Esophagus squamous epithelium (tissue), 5 donors: ENCODE measurements at places on chromosomes 4 and X. TPM values are rescaled to one million over a fixed set of nuclear protein-coding genes. Genes with fewer than 3 reads are reported as not detected.

The CENPI gene
- total RNA-seq, result 7.0 TPM

The ZDHHC15 gene
- 0.26 TPM for total RNA-seq

The DUSP9 gene
- 0.76 TPM for total RNA-seq

The ADH1B gene
- total RNA-seq, result 317 TPM

The NUDT10 gene
- total RNA-seq, result not detected

The PDGFC gene
- 5.3 TPM for total RNA-seq

The OPRPN gene
- not detected for total RNA-seq

The HGFAC gene
- not detected for total RNA-seq

- no peaks in the 10 kb centered on the region for H3K27me3 ChIP-seq
- H3K4me1 ChIP-seq, result no peaks in the 10 kb centered on the region
- H3K4me3 ChIP-seq, result no peak overlapping the region
- DNase-seq, result no peak
These were observed 42.5 kb downstream of the LANCL3 start for GRCh38 chrX:37613933-37614332.

DNA sequence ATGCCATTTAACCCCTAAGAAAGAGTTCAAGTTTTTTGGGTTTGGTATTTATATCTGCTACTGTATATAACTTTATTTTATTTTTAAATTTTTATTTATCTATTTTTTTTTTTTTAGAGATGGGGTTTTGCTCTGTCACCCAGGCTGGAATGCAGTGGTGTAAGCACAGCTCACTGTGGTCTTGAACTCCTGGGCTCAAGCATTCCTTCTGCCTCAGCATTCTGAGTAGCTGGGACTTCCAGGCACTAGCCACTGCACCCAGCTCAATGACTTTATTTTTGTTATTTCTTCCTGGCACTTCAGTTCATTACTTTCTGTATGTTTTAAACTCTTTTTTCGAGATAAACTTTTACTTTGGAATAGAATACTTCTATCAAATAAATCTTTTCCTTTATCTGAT, 42.4 kb upstream of the PGAM4 start:
- H3K27ac ChIP-seq, result no peak overlapping the region
- no peak overlapping the region for H3K4me3 ChIP-seq
- H3K36me3 ChIP-seq, result no peaks in the 10 kb centered on the region
- no peaks in the 10 kb centered on the region for H3K4me1 ChIP-seq

- H3K27me3 ChIP-seq, result no peaks in the 10 kb centered on the region
- H3K4me3 ChIP-seq, result no peak overlapping the region
- no peaks in the 10 kb centered on the region for H3K36me3 ChIP-seq
- no peaks in the 10 kb centered on the region for H3K4me1 ChIP-seq
- no peak overlapping the region for H3K27ac ChIP-seq
- no peak for DNase-seq
These were observed 592.6 kb upstream of the SLIT2 start for GRCh38 chr4:19659101-19659500.

- no peaks in the 10 kb centered on the region for H3K4me1 ChIP-seq
- H3K4me3 ChIP-seq, result no peak overlapping the region
- H3K27ac ChIP-seq, result no peak overlapping the region
- H3K36me3 ChIP-seq, result no peaks in the 10 kb centered on the region
- DNase-seq, result no peak
These were observed 5.7 kb downstream of the CYBB start for GRCh38 chrX:37785569-37785968.

DNA sequence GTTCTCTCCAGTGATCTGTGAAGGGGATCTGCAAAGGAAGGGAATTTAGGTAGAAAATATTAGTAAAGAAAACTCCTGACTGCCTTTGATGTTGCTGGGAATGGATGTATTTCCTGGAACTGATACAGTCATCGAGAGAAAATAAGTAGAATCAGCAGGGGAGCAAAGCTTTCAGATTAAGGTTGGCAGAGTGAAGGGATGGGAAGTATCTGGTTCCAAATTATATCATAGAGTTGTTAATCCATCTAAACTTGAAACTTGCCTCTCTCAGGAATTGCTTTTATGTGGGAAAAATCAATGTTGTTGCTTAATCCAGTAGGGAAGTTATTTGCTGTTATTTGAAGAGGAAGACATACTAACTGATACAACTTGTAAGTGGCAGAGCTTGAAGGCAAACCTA, 19.3 kb downstream of the EPHA5 start:
- no peaks in the 10 kb centered on the region for H3K27me3 ChIP-seq
- no peaks in the 10 kb centered on the region for H3K4me1 ChIP-seq
- DNase-seq, result no peak
- no peaks in the 10 kb centered on the region for H3K36me3 ChIP-seq
- H3K4me3 ChIP-seq, result no peak overlapping the region

DNA sequence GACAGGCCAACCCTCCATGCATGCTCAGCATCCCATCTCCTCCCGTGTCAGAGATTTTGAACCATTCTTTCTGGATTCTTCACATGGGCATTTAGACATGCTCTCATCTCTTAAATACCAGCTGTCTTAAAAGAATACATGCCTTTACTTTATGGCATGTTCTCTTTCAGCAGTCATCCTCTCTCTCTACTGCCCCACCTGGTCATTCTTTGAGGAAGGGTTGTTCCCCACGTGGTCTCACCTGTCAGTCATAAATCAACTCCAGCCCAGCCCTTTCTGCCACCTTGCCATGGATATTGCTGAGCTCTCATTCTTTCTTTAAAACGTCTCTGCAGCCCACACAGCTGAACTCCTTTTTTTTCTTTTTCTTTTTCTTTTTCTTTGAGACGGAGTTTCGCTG, 111.3 kb downstream of the ARHGAP10 start:
- H3K4me1 ChIP-seq, result no peaks in the 10 kb centered on the region
- H3K27me3 ChIP-seq, result no peaks in the 10 kb centered on the region
- peak overlapping the region; percentile 57 for H3K27ac ChIP-seq
- H3K4me3 ChIP-seq, result no peak overlapping the region
- DNase-seq, result no peak
- no peaks in the 10 kb centered on the region for H3K36me3 ChIP-seq

DNA sequence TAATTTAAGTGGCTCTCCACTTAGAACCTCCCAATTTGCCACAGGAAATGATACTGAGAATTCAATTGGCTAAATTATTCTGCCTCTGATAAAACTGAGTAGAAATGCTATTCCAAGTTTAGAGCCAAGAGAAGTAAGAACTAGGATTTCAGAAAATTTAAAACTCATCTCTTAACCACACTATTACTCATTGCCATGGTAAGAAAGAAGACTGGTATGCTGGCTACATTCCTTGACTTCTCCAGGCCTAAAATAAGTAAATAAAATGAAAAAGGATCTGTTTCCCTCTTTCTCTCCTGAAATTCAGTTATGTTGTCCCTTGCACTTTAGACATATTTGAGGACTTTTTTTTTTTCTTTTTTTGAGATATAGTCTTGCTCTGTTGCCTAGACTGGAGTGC, 23.3 kb downstream of the ZNF280C start:
- H3K4me3 ChIP-seq, result no peak overlapping the region
- H3K27ac ChIP-seq, result no peak overlapping the region
- H3K4me1 ChIP-seq, result no peaks in the 10 kb centered on the region
- no peak for DNase-seq

DNA sequence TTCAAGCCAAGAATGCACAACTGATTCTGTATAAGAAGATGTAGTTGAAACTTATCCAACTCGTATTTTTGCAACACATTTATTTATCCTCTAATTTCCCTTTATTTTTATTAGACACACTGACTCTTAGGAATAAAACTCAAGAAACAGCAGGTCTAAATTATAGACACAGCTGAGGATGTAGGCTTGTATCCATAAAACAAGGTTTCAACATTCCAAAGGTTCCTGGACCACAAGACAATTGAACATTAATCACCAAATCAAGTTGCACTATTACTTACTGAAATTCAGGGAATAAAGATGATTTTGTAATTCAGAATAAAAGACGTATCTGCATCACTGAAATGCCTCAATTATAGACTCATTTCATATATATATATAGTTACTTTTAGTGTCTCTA, 683.5 kb upstream of the GRIA3 start:
- H3K27ac ChIP-seq, result no peak overlapping the region
- no peaks in the 10 kb centered on the region for H3K27me3 ChIP-seq
- no peaks in the 10 kb centered on the region for H3K36me3 ChIP-seq
- no peaks in the 10 kb centered on the region for H3K4me1 ChIP-seq
- no peak overlapping the region for H3K4me3 ChIP-seq

GRCh38 chrX:95645738-95646137, 1038.9 kb upstream of the DIAPH2 start:
- H3K4me1 ChIP-seq, result no peaks in the 10 kb centered on the region
- H3K4me3 ChIP-seq, result no peak overlapping the region
- no peaks in the 10 kb centered on the region for H3K36me3 ChIP-seq
- no peak overlapping the region for H3K27ac ChIP-seq

- no peaks in the 10 kb centered on the region for H3K27me3 ChIP-seq
- peak overlapping the region; percentile 51 for H3K4me3 ChIP-seq
- no peaks in the 10 kb centered on the region for H3K36me3 ChIP-seq
- peak overlapping the region; percentile 75 for H3K27ac ChIP-seq
- DNase-seq, result no peak
These were observed 1.2 kb downstream of the PPARGC1A start for GRCh38 chr4:23888421-23889319.

- no peak overlapping the region for H3K27ac ChIP-seq
- H3K4me3 ChIP-seq, result no peak overlapping the region
- H3K36me3 ChIP-seq, result no peaks in the 10 kb centered on the region
- DNase-seq, result no peak
These were observed 32.4 kb downstream of the SLC2A9 start for GRCh38 chr4:9988933-9989332.

- no peaks in the 10 kb centered on the region for H3K36me3 ChIP-seq
- H3K4me3 ChIP-seq, result no peak overlapping the region
- no peak overlapping the region for H3K27ac ChIP-seq
- H3K4me1 ChIP-seq, result no peaks in the 10 kb centered on the region
- no peak for DNase-seq
These were observed 21.4 kb downstream of the CT47C1 start for GRCh38 chrX:119093991-119094735.

GRCh38 chrX:38985375-38985774, 184.1 kb downstream of the MID1IP1 start:
- no peak overlapping the region for H3K4me3 ChIP-seq
- no peaks in the 10 kb centered on the region for H3K4me1 ChIP-seq
- no peaks in the 10 kb centered on the region for H3K36me3 ChIP-seq
- no peaks in the 10 kb centered on the region for H3K27me3 ChIP-seq
- no peak for DNase-seq

GRCh38 chr4:51874551-51874950, 31.6 kb downstream of the DCUN1D4 start:
- no peak overlapping the region for H3K4me3 ChIP-seq
- no peak overlapping the region for H3K27ac ChIP-seq

DNA sequence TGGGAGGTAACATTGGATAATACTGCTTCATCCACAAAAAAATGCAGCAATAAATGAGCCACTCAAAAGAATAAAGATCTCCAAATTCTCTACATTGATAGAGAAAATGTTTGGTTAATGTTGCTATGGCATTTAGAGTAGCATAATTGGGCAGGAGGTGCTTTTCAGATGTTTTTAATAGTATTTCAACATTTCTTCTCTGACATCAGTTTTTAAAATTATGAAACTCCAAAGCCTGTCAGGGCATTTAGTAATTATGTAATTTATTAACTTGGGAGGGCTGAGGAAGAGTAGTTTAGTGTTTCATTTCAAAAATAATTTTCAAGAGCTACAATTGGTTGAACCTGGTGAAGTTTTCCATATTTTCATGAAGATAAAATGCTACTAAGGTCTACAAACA, 211.3 kb upstream of the INTU start:
- DNase-seq, result no peak
- no peaks in the 10 kb centered on the region for H3K27me3 ChIP-seq
- no peak overlapping the region for H3K4me3 ChIP-seq

- no peaks in the 10 kb centered on the region for H3K27me3 ChIP-seq
- H3K36me3 ChIP-seq, result no peaks in the 10 kb centered on the region
- DNase-seq, result no peak
These were observed 340.3 kb upstream of the TRAM1L1 start for GRCh38 chr4:117425636-117426035.

- H3K27me3 ChIP-seq, result no peaks in the 10 kb centered on the region
- DNase-seq, result no peak
- peaks cover 7% of the 10 kb centered on the region for H3K36me3 ChIP-seq
- H3K4me1 ChIP-seq, result no peaks in the 10 kb centered on the region
These were observed 79.3 kb upstream of the MTNR1A start for GRCh38 chr4:186634591-186635128.

DNA sequence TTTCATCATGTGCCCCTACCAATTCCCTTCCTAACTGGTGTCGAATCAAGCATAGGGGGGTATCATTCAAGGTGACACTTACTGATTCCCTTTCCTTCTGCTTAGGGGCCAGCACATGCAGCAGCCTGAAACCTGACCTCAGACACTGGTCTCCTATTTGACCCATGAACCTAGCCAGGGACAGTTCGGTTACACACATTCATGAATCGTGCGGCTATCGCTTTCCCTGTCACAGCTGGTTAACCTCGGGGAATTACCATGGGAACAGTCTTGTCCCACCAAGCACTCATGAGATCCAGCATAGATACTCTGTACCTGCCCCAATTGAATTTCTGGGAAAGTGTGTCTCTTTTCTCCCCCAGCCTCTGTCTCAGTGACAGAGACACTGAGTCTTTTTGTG, 140.4 kb downstream of the ZNF674 start:
- H3K27ac ChIP-seq, result no peak overlapping the region
- H3K36me3 ChIP-seq, result no peaks in the 10 kb centered on the region
- no peak for DNase-seq
- no peaks in the 10 kb centered on the region for H3K4me1 ChIP-seq

DNA sequence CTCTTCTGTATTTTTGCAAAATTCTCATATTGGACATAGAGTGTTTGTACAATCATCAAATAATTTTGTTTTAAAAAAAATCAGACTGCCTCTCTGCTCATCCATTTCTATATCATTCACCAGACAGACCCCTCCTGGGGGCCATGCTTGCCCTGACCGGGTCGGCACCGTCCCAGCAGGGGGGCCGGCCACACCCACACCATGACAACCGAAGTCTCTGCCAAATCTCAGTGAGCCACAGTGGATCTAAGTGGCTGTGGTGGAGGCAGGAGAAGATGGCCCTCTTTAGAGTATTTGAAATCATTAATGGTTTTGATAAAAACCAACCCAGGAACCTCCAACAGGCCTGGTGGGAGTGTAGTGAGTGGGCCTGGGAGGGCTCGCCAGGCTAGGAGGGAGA, 66.9 kb upstream of the ADRA2C start:
- no peaks in the 10 kb centered on the region for H3K4me1 ChIP-seq
- no peak for DNase-seq
- no peak overlapping the region for H3K27ac ChIP-seq
- H3K27me3 ChIP-seq, result no peaks in the 10 kb centered on the region
- no peak overlapping the region for H3K4me3 ChIP-seq

DNA sequence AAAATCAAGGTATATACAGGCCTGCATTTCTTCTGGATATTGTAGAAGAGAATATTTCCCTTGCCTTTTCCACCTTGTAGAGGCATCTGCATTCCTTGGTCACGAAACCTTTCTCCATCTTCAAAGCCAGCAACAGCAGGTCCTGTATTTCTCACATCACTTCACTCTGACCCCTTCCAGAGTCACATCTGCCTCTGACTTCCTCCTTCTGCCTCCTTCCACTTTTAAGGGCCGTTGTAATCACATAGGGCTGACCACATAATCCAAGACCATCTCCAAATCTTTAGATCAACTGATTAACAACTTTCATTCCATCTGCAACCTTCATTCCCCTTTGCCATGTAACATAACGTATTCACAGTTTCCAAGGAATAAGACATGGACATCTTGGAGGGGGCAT, 38.3 kb upstream of the NDP start:
- no peaks in the 10 kb centered on the region for H3K27me3 ChIP-seq
- no peaks in the 10 kb centered on the region for H3K4me1 ChIP-seq
- no peaks in the 10 kb centered on the region for H3K36me3 ChIP-seq
- DNase-seq, result no peak
- no peak overlapping the region for H3K27ac ChIP-seq

GRCh38 chrX:40154853-40155588, 57.3 kb upstream of the BCOR start:
- no peaks in the 10 kb centered on the region for H3K36me3 ChIP-seq
- H3K4me3 ChIP-seq, result peak overlapping the region; percentile 46
- DNase-seq, result no peak
- H3K27ac ChIP-seq, result peak overlapping the region; percentile 68
- peaks cover 8% of the 10 kb centered on the region for H3K4me1 ChIP-seq
